ENCODE measurements at places on chromosomes 3 and 15. TPM values are rescaled to one million over a fixed set of nuclear protein-coding genes. Genes with fewer than 3 reads are reported as not detected.

Gene CSPG5
- total RNA-seq, result 0.17 TPM

Gene LRTM1
- total RNA-seq, result not detected

Gene NAALADL2
- total RNA-seq, result 13.2 TPM

Gene IGSF10
- 9.4 TPM for total RNA-seq

Gene ITIH1
- 0.34 TPM for total RNA-seq

Measured in subcutaneous adipose tissue (tissue), 4 donors.